ENCODE measurements at places on chromosomes 5 and 9.

DNA sequence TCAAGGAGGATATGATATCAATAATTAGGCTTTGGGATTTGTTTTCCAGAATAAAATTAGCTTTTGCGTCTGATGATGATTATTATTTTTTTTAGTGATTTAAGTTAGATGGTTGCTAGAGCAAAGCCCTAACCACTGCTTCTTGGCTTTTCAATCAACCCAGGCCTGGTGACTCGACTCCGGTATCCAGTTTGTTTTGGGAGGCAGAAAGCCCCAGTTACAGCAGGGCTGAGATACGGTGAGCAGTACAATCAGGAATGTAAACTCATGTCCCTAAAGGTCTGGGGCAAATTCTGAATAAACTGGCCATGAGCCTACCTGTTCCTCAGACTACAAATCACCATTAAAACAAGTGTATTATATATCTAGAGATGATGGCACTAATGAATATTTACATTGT, 24.4 kb upstream of the CYFIP2 start:
- no peak overlapping the region for H3K4me3 ChIP-seq
- H3K27me3 ChIP-seq = no peaks in the 10 kb centered on the region
- peaks cover 23% of the 10 kb centered on the region for H3K4me1 ChIP-seq
- H3K27ac ChIP-seq = no peak overlapping the region
- H3K36me3 ChIP-seq = peaks cover 100% of the 10 kb centered on the region
- no peak for DNase-seq

GRCh38 chr9:87883274-87883673, 597 bp downstream of the SPATA31E1 start:
- H3K27me3 ChIP-seq = no peaks in the 10 kb centered on the region
- peaks cover 3% of the 10 kb centered on the region for H3K4me1 ChIP-seq
- H3K27ac ChIP-seq = no peak overlapping the region
- no peaks in the 10 kb centered on the region for H3K36me3 ChIP-seq
- DNase-seq = no peak
- no peak overlapping the region for H3K4me3 ChIP-seq

- no peak overlapping the region for H3K4me3 ChIP-seq
- peak; percentile 6 for DNase-seq
- H3K27ac ChIP-seq = no peak overlapping the region
Measured at GRCh38 chr9:89850631-89851325, 246.0 kb downstream of the GADD45G start.

GRCh38 chr5:57529864-57530263, 47.3 kb upstream of the ACTBL2 start:
- H3K36me3 ChIP-seq = no peaks in the 10 kb centered on the region
- no peak overlapping the region for H3K27ac ChIP-seq
- peaks cover 1% of the 10 kb centered on the region for H3K27me3 ChIP-seq
- H3K4me1 ChIP-seq = peaks cover 11% of the 10 kb centered on the region
- no peak for DNase-seq
- H3K4me3 ChIP-seq = no peak overlapping the region

DNA sequence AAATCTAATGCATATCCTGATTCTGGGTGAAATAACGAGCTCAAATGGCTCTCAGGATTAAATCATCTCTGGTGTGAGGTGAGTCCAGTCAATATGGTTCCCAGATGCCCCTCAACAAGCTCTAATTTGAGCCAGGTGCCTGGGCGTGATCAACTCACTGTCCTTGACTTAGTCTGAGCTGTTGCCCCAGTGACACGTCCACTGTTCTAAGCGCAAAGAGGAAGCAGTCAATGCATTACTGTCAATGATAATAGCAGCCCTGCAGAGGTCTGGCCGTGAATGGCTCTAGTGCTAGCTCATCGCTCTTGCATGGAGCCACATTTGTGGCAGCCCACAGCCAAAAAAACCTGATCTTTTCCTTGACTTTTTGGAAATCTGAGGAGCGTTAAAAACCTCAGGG, 128.6 kb upstream of the EFNA5 start:
- no peak overlapping the region for H3K27ac ChIP-seq
- H3K27me3 ChIP-seq = peaks cover 3% of the 10 kb centered on the region
- no peak overlapping the region for H3K4me3 ChIP-seq
- DNase-seq = no peak
- H3K36me3 ChIP-seq = no peaks in the 10 kb centered on the region

- H3K27me3 ChIP-seq = peaks cover 5% of the 10 kb centered on the region
- H3K36me3 ChIP-seq = no peaks in the 10 kb centered on the region
- peaks cover 46% of the 10 kb centered on the region for H3K4me1 ChIP-seq
Measured at GRCh38 chr9:89988458-89988857, 383.6 kb downstream of the GADD45G start.

DNA sequence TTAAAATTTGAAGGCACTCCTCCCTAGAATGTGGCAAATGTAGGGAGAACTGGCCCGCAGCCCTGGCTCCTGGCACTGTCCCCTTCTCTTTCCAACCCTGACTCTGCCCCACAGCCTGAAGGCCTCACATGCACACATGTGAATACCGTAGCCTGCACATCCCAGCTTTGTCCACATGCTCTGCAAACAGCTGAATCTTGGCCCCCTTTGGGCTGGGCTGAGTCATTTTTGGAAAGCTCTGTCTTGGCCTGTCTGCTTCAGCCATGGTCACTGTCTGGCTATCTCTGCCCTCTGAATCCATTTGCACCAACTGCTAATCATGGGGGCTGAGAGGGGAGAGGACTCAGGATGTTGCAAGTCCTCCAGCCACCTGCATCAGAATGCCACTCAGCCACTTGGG, 22.1 kb upstream of the GALNT10 start:
- peaks cover 21% of the 10 kb centered on the region for H3K27me3 ChIP-seq
- H3K4me1 ChIP-seq = peaks cover 3% of the 10 kb centered on the region
- no peak for DNase-seq
- no peaks in the 10 kb centered on the region for H3K36me3 ChIP-seq

DNA sequence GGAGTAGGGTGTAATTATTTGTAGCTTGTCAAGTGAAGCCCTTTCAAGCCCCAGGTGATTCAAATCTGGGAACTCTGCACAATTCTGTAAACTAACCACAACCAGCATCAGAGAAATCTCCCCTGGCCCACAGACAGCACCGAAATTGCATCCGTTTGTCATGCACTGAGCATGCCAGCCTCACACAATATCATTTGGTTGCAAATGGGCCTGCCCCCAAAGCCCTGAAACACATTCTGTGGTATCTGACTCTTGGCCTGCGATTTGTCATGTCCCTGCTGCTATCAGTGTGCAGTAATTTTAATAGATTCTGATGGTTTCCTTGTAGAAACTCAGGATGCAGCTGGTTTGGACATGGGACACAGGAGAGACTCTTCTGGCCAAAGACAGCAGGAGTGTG, 35.3 kb downstream of the SNX24 start:
- no peak for DNase-seq
- H3K4me1 ChIP-seq = peaks cover 5% of the 10 kb centered on the region
- H3K27me3 ChIP-seq = peaks cover 3% of the 10 kb centered on the region
- H3K4me3 ChIP-seq = no peak overlapping the region
- no peak overlapping the region for H3K27ac ChIP-seq

GRCh38 chr9:124880501-124880900, 18.6 kb downstream of the ARPC5L start:
- no peak overlapping the region for H3K4me3 ChIP-seq
- no peak for DNase-seq
- peaks cover 4% of the 10 kb centered on the region for H3K4me1 ChIP-seq
- no peaks in the 10 kb centered on the region for H3K27me3 ChIP-seq
- no peak overlapping the region for H3K27ac ChIP-seq

GRCh38 chr9:126395439-126396212, 69.0 kb downstream of the MVB12B start:
- H3K36me3 ChIP-seq = no peaks in the 10 kb centered on the region
- no peak for DNase-seq
- H3K4me1 ChIP-seq = peaks cover 41% of the 10 kb centered on the region
- H3K27me3 ChIP-seq = peaks cover 20% of the 10 kb centered on the region

GRCh38 chr5:118533156-118533555, 455.2 kb downstream of the DTWD2 start:
- no peak for DNase-seq
- no peak overlapping the region for H3K27ac ChIP-seq
- H3K36me3 ChIP-seq = no peaks in the 10 kb centered on the region
- no peaks in the 10 kb centered on the region for H3K27me3 ChIP-seq

Measured in activated T-helper 2 cell treated with anti-CD3 and anti-CD28 coated beads, Interferon-gamma antibody, Interleukin-2, Interleukin-4, amounts not matched to agents 10 μg/mL and 5 μg/mL and 100 μg/mL, durations not matched to agents 14 hours and 24 hours and 36 hours (primary cell).